NCI-H460 (cell line): ENCODE measurements at places on chromosomes 1 and 21. TPM values are rescaled to one million over a fixed set of nuclear protein-coding genes. Genes with fewer than 3 reads are reported as not detected.

Gene PLA2G2F
- total RNA-seq = not detected in 2 replicates

Gene SELENBP1
- 24.6 and 28.9 TPM in 2 replicates for total RNA-seq

Gene TP73
- total RNA-seq = 0.07 and 0.17 TPM in 2 replicates

Gene MEX3A
- total RNA-seq = 2.8 and 3.0 TPM in 2 replicates

Gene CRNN
- not detected in 2 replicates for total RNA-seq

DNA sequence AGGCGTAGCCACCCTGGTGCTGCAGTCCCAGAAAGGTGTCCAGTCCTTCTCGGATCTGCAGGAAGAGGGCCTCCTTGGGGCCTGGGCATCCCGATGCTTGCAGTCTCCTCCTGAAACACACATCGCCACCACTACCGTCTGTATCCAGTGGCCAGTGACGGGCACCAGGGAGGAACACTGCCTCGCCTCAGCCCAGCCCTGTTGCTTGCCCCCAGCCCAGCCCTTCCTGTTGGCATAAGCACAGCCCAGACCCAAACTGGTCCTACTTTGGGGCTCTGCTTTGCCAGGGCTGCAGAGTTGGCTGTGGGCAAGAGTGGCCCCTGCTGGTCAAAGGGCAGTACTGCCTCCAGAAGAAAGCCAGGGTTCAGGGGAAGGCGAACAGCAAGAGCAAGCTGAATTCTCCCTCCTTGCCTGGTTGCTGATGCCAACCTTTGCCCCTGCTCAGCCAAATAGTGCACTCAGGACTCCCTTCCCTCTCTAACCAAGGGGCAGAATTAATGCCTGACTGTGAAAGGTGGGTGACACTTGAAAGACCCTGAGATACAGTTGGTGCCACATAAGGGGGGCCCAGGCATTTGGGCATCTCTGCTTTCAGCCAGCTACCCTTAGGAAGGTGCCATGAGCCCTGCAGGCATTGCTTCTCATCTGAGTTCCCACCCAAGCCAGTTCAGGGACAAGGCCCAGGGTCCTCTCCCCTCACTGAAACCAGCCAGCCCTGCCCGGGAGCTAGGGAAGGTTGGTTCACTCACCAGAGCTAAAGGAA lies 11.1 kb upstream of the ARHGEF2 start:
- DNase-seq = peak; percentile 85

DNA sequence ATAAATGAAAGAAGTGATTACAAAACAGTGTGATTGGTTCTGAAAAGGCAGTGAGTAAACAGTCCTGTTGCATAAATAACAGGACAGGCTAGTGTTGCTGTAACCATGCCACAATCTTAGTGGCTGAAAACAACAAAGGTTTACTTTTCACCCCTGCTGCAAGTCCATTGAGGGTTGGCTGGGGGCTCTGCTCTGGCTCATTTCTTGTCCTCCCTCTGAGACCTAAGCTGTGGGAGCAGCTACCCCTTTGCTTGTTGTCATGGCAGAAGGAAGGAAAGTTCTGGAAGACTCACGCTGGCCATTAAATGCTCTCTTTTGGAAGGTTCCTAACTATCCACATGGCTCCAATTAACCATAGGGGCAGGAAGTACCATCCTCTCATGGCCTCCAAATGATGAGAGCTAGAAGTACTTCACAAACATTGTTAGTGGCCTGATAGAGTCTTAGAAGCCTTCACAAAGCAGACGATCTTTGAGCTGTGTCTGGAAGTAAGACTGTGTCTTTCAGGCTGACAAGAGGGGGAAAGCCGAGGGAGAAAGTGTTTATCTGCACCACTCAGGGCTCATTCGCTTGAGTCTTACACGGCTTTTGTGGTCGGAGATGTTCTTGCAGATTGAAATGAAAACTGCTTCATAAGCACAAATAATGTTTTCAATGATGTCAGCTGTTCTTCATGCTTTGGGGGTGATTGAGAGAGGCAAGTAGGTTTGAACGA lies 11.9 kb downstream of the RCSD1 start:
- no peak for DNase-seq

DNA sequence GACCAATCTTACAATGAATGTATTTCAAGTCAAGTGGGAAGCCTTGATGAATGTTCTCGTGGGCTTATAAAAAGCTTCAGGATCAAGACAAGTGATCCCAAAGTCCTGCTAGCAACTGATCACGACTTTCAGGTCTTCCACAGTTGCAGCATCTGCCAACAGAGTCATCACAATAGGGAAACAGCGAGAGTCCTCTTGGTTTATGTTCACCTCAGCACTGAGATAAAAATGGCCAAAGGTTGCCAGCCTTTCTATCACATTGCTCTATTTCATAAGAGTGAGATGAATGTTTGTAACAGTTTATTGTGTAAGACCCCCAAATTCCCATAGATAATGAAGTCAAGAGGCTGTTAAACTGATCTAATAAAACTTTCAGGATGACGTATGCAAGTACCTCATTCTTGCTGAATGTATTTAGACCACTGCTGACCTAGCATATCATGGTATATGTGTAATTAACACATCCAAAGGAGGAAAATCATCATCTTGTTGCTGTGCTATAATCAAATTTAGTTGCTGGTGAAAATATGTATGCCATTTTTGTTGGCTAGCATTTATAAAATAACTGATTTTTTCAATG lies 150.6 kb downstream of the TGFBR3 start:
- no peak for DNase-seq

- DNase-seq = no peak
Measured at GRCh38 chr1:28548318-28548717, 4.6 kb upstream of the TRNAU1AP start.

- DNase-seq = no peak
Measured at GRCh38 chr1:212959266-212960220, 9.2 kb downstream of the VASH2 start.

DNA sequence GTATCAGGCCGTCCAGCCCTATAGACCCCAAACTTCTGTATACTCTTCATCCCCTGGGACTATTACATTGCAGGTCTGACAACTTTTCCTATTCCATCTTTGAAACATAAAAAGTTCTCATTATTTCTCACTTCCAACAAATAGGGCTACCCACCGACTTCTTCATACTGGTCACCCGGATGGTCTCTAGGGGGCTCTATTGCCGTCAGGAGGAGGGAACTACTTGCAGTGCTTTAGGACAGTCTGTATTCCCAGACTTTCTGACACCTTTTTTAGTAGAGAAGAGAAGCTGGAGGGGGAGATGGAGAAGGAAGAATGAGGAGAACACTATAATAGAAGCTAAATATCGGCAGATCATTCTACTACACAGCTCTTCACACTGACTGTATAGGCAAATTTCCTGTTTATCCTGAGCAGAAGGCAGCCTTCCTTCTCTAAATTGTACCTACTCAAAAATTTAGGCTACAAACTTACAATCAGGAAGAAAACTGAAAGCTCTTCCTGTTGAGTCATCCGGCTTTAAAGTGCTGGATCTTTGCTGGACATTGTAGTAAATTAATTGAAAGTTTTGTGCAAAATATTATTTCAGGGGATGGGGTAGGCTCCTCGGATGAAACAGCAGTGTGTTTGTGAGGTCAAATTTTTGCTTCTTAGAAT lies 54.6 kb downstream of the CDC7 start:
- no peak for DNase-seq

GRCh38 chr1:205183676-205184335 lies 27.7 kb downstream of the DSTYK start:
- no peak for DNase-seq

- peak; percentile 32 for DNase-seq
Measured at GRCh38 chr1:209989525-209989924, 51.5 kb downstream of the SYT14 start.

DNA sequence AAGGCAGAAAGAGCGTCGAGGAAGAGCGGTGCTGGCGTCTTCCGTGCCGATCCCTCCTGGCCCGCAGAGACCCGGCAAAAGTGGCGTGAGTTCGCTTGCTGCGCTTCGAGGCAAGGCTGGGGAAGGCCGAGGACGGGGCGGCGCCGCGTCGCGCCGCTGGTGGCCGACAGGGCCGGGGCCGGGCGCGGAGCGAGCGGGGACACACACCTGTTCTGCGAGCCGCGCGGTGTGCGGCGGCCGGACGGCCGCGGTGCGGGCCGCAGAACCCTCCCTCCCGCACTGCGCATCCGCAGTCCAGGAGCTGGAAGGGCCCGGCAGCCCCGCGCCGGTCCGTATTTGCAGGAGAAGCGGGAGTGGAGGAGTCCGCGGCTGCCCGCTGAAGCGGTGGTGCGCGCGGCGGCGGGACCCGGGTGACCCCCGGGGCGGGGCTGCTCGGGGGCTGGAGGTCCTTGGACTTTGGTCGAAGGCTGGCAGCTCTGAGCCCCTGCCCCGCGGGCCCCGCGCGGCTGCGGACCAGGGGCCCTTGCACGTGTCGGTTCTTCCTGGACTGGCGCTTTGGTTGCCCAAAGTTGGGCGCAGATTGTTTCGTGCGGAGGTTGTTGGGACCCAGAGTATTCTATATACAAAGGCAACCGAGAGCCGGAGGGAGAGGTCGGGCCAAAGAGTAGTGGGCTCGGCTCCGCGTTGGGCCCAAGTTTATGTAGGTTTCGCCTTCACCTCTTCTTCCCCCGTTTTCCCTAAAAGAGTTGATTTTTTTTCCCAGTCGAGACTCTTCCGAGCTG lies 2.6 kb downstream of the RNF220 start:
- DNase-seq = no peak

DNA sequence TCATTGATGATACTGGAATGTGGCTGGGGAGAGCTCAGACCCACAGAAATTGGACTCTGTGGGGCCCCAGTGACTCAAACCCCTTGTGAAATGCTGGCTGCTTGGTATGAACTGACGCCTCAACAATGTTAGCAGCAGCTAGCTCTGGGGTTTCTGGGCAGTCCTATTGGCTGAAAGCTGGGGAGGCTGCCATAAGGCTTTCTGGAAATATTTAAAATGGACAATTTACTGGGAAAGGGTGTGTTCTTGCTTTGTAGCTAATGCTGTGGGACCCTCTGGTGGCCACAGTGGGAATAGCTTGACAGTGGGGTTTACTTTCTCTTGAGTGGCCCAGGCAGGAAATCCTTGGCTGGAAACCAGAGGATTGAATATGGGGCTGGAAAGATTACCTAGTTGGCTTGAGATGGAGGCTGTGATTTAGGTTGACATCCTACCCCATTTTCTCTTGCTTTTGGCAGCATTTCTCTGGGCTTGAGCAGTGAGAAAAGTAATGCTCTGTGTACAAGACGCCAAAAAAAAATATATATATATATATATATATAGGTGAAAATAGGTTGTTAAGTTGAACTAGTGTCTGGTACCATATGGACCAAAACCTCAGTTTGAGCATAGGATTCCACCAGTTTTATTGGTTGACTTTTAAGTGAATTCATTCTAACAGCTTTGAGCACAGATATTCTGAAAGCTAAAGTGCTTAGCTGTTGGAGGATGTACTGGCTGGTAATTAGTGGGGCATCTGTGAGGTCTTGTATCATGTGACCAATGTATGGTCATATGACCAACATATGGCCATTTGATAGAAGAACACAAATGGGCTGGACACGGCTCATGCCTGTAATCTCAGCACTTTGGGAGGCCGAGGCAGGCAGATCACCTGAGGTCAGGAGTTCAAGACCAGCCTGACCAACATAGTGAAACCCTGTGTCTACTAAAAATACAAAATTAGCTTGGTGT lies 8.2 kb upstream of the S100A10 start:
- DNase-seq = peak; percentile 86

GRCh38 chr1:113981962-113982931 lies 3.0 kb downstream of the OLFML3 start:
- no peak for DNase-seq

DNA sequence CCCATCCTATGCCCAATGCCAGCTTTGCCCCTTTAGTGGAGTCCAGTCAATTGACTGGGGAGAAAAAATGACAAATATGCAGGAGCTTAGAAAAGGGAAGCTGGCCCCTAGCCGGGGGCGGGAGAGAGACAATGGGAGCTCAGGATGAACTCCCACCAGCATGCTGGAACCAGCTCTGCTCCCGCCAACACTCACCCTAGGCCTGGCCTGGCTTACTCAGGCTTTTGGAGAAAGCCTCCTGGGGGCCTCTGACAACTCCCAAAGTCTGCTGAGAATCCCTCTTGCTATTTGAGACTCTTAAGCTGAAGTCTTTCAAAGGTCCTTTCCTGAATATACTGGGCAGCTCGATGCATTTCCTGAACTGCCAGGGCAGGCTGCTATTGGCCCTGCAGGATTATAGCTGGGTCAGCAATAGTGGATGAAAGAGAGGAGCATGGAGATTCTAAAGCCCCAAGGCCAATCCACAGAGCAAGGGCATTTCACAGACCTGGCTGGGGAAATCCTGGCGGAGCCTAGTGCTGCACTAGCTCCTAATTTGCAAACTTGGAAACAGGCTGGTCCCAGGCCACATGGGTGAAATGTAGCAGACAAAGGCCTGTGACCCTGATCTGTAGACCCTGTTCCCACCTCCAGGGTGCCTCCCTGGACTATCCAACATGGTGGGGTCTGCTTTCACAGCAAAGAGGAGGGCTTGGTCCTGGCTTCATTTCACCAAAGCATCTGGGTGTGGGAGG lies 35.7 kb upstream of the CLSTN1 start:
- DNase-seq = no peak

GRCh38 chr21:44572959-44573583 lies 458 bp upstream of the KRTAP10-4 start:
- no peak for DNase-seq

- DNase-seq = no peak
Measured at GRCh38 chr1:22127248-22127647, 15.6 kb downstream of the WNT4 start.

- DNase-seq = no peak
Measured at GRCh38 chr1:66968574-66968973, 43.8 kb downstream of the MIER1 start.

DNA sequence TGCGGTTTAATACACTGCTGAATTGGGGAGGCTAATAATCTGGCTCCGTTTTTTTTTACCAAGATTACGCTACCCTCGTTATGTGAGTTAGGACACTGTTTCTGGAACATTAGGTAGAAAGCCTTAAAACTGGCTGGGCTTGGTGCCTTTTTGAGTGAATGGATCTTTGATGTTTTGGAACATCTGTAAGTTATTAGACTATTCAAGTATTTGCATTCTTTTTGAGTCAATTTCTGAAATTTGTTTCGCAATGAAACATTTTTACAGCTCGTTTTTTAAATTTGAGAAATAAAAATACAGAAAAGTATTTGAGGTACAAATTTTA lies 106.9 kb downstream of the LTN1 start:
- no peak for DNase-seq

DNA sequence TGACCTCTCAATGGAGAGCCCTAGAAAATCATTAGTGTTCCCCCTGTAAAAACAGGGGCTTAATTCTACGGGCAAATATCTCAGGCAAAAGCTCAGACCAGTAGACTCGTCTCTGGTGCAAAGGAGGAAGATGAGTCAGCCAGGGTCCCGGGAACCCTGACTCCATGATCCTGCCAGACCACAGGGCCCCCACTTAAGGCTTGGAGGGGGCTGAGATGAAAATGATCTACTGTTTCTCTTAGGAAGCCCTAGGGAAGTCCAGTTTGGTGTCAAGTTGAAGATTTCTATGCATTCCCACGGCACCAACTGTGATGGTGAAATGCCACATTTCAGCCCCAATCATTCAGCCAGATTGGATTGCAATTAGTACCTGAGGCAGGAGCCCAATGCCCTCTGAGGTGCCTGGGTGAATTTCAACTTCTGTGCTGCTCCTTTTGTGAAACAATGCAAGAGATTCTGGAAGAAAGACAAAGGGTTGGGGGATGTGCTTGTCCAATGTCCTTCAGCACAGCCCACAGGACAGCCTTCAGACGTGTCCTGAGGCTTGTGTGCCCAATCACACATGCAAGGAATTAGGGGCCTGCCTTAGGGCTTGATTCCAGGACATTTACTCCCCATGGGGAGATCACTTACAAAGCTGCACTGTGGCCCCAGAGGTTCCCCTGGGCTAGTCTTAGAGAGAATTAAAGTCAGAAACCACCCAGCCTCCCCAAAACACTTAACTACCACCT lies 18.1 kb downstream of the NAV1 start:
- no peak for DNase-seq
